ENCODE measurements at places on chromosomes 7 and 10.

GRCh38 chr10:8817299-8817698 lies 762.8 kb downstream of the GATA3 start:
- DNase-seq: no peak

- no peak for DNase-seq
These were observed 280.2 kb upstream of the IMMP2L start for GRCh38 chr7:111842491-111842890.

DNA sequence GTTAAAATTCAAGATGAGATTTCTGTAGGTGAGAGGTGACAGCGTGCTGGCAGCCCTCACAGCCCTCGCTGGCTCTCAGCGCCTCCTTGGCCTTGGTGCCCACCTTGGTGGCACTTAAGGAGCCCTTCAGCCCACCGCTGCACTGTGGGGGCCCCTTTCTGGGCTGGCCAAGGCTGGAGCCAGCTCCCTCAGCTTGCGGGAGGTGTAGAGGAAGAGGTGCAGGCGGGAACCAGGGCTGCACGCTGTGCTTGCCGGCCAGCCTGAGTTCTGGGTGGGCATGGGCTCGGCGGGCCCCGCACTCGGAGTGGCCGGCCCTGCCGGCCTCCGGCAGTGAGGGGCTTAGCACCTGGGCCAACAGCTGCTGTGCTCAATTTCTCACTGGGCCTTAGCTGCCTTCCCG lies 320.0 kb upstream of the VWC2 start:
- no peak for DNase-seq

GRCh38 chr7:33807779-33808482 lies 97.4 kb upstream of the BMPER start:
- DNase-seq: no peak

- DNase-seq: peak; percentile 83
These were observed 695 bp upstream of the VDAC2 start for GRCh38 chr10:75209921-75210281.

GRCh38 chr10:110344622-110345021 lies 39.9 kb upstream of the SMNDC1 start:
- DNase-seq: peak; percentile 38

DNA sequence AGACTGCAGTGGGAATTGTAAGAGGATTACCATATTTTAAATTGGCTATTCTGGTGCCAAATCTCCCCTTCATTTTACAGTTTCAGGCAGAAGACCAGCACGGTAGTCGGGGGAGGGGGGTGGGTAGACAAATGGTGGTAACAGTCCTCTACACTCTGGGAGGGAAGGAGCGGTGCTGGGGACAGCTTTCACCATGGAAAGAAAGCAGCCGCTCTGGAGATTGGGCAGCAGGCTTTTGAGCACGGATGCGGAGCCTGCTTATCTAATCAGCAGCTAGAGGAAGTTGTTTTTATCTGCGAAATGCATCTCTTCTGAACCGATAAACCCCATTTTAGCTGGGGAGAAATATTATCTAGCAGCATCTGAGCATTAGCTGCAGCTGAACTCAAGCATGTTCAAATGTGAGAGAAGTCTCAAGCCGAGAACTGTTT lies 28.7 kb downstream of the IKZF1 start:
- DNase-seq: peak; percentile 56

GRCh38 chr7:30545791-30546555 lies 41.3 kb upstream of the GGCT start:
- DNase-seq: no peak

DNA sequence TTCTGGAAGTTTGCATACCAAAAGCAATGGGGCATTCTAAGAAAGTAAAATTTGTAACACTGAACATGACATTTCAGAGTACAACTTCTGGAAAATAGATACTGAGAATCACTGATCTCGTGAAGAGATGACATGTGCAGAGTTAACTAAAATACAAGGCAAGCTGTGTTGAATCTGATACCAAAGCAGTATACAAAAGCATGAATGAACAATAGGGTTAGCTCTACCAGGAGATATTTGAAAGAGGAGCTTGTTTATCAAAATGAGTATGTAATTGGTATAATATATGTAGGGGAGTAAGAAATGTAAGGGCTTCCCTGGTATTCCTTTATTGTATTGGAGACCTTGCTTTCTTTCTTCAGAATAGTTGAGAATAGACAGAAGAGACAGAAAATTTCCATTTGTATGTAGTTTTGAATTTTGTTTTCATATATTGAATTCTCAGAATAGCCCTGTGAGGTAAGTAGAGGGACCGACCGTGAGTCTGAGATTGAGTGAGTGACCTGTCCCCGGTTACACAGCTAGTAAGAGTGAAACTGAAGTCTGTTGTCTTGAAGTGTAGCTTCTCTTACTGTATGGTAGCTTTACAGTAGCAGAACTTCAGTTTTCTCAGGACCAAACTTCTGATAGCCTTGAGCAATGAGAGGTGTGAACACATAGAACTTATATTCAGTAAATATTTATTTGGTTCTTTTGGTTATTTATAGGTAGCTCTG lies 5.0 kb downstream of the HBP1 start:
- no peak for DNase-seq

DNA sequence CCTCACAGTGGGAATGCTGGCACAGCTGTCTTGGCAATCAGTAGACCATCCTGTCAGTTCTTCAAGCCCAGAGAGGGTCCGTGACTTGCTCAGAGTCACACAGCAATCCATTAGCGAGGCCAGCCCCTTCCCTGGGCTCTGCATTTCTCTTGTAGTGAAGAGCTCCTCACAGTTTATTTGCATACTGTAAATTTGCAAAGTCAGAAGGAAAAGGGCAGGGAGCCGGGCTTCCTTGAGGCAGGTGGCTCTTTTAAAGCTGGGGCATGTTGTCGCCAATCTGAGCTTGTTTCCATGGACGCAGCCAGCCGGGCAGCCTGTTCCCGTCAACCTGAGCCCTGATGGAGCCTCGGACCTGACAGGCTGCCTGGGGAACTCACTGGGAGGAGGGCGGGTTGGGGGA lies 123.4 kb downstream of the CUX1 start:
- no peak for DNase-seq

DNA sequence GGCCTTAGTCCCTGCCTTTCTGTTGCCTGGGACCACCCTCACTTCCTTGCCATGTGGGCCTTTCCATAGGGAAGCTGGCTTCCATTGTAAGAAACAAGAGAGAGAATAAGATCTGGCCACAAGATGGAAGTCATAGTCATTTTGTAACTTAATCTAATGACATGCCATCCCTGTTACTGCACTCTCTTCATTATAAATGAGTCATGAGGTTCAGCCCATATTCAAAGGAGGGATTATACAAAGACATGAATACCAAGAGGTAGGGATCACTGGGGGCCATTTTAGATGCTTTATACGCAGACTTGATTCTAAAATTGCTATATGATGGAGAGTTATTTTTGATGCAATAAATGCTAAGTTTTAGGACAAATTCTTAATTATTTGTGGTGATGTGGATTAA lies 75.2 kb upstream of the CELF2 start:
- DNase-seq: no peak

- peak; percentile 89 for DNase-seq
These were observed 20.7 kb upstream of the ZMIZ1 start for GRCh38 chr10:79047875-79048638.

DNA sequence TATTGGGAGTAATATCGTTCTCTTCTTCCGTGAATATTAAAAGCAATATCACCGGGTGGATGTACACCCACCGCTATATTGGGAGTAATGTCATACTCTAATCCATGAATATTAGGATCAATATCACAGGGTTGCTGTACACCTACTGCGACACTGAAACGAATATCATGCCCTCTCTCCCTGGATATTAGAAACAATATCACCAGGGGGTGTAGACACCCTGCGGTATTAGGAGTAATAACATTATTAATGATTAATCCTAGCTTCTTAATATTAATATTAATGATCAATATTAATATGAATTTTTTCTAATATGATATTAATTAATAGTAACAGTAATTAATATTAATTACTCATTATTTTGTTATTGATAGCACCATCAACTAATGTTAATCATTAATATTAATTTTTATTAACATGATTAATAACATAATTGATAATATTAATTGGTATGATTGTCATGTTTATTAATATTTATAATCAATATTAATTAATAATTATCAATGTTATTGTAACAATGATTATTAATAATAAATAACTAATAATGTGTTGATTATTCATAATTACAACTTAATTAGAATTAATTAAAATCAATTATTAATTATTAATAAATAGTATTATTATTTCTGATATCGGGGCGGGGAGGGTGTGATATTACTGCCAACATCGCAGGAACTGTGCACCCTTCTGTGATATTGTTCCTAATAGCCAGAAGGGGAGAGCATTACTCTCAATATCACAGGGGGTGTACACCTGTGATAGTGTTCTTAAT lies 121.3 kb upstream of the C1GALT1 start:
- DNase-seq: no peak

DNA sequence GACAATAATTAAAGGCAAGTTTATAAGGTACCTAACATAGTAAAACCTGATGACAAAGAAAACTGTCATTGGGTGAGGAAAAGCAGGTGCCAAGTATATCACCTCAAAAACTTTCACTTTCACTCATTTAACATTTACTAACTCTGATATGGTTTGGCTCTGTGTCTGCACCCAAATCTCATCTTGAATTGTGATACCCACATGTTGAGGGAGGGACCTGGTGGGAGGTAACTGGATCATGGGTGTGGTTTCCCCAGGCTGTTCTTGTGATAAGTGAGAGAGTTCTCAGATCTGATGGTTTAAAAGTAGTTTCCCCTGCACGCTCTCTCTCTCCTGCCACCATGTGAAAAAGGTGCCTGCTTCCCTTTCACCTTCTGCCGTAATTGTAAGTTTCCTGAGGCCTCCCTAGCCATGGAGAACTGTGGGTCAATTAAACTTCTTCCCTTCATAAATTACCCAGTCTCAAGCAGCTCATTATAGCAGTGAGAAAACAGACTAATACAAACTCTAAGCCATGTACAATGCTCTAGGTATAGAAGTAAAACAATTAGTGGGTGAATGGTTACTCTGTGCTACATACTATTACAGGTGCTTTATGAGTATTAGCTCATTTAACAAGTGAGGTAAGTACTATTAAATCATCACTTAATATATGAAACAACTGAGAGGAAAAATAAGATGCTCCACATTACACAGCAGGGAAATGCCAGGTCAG lies 199.0 kb downstream of the CHCHD3 start:
- DNase-seq: no peak

GRCh38 chr7:25173184-25173583 lies 48.1 kb upstream of the CYCS start:
- no peak for DNase-seq

GRCh38 chr7:140966561-140967233 lies 42.0 kb upstream of the BRAF start:
- no peak for DNase-seq

DNA sequence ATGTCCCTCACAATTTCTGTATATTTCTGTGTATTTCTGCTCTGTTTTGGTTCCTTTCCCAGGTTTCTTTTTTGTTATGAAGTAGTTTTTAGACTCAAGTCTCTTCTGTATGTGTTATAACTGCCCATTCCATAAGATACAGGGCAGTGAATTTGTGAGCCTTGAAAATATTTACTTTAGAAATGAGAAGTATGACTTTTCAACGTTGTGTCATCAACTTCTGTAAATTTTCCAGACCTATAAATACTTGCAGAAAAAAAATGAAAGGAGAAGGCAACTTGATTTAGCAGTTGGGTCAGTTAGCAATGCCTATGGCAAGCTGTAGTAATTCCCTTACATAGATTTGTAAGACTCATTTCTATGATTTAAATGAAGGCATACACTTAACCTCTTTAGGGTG lies 11.5 kb downstream of the EGFR start:
- no peak for DNase-seq

DNA sequence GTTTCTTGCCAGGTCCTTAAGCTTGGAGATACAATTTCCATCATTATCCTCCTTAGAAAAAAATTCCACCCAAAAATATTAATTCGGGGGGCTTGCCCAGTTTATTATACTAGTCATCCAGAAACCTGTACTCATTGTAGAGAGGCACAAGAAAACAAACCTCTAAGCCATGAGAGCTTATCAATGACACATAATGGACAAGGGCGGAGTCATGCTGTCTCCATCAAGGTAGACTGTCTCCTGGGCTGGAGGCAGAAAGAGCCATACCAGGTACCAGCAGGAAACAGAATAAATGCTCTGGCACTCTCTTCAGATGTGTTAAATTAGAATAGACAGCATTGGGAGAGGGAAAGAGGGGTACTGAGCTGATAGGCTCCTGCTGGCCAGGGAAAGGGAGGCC lies 69.8 kb upstream of the GSDME start:
- DNase-seq: no peak

- DNase-seq: no peak
These were observed 526.5 kb downstream of the PTPRN2 start for GRCh38 chr7:158061026-158061630.

DNA sequence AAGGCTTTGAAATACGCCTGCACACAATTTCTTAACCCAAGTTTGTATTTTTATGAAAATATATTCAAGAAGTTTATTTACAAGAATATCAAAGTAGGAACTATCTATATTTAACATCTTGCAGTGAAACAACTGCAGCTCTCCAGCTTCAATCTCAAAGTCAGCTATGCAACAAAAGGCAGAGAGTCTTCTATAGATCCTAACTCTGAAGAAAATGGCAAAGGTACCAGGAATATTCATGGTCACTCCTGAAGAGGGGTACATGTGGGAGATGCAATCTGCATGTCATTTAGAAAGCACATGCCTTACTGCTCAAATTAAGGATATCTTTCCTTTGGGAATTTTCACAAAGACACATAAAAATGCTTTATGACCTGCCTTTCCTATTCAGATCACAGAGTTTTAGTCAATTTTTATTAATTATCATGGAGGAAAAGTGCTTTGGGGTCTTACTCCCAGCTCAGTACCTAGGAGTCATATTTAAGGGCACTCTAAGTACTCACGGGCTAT lies 1.5 kb downstream of the ANK3 start:
- DNase-seq: no peak

DNA sequence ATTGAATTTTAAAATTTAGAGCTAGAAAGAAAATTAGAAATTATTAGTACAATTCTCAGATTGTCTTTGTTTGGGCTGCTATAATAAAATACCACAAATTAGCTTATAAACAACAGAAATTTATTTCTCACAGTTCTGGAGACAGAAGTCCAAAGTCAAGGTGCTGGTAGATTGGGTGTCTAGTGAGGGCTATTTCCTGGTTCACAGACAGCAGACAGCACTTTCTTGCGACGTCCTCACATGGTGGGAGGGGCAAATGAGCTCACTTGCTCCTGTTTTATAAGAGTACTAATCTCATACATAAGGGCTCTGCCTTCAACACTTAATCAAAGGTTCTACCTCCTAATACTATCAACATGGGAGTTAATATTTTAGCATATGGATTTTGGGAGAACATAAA lies 134.1 kb downstream of the MDFIC start:
- DNase-seq: no peak

DNA sequence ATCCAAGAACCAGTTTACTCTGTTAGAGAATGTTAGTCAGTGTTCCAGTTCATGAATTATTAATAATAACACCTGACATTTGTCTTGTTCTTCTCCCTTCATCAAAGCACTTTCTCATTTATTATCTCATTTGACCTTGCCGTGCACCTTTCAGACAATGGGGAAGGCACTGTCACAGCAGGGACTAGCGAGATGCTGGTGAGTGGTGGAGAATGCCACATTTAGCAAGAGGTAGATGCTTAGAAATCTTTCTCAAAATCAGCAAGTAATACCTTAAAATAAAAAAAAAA lies 34.2 kb upstream of the XRCC2 start:
- DNase-seq: no peak

All from Kasumi-1 (cell line).